Stimulated activated CD4-positive, alpha-beta T cell treated with anti-CD3 and anti-CD28 coated beads, Interleukin-1b, Interleukin-23, amount 100 ng/mL, for 1 hour (primary cell): ENCODE measurements at places on chromosomes 5 and 9.

- no peak for DNase-seq
These were observed 32.1 kb upstream of the PDCL start for GRCh38 chr9:122860319-122861142.

DNA sequence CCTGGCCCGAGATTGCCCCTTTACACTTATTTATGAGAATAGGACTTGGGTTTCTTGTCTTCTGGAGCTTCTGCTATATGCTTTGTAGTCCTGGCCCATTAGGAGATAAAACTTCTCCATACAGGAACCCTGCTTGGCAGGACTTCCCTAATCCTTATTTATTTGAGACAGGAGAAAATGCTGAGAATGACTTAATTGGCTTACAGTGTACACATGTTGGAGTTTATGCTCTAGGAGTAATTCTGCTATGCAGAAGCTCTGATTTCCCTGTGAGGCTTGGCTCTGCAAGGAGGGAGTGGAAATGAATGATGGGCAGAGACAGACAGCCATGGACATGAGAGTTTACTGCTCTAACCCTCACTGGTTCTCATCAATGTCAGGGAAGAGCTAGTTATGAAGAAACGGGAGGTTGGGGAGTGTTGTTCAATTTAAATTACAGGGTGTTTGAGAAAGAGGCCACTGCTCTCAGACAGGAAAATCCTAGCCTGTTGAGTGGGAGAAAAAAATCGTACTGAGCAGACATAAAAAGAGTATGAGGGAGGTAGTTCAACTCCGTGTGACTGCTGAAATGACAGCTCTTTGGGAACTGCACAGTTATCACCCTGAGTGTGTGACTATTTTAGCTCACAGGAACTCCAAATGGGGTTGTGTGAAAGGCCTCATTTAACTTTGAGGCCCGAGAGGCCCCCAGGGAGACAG is 37.5 kb downstream of the ACTBL2 start:
- DNase-seq: no peak

DNA sequence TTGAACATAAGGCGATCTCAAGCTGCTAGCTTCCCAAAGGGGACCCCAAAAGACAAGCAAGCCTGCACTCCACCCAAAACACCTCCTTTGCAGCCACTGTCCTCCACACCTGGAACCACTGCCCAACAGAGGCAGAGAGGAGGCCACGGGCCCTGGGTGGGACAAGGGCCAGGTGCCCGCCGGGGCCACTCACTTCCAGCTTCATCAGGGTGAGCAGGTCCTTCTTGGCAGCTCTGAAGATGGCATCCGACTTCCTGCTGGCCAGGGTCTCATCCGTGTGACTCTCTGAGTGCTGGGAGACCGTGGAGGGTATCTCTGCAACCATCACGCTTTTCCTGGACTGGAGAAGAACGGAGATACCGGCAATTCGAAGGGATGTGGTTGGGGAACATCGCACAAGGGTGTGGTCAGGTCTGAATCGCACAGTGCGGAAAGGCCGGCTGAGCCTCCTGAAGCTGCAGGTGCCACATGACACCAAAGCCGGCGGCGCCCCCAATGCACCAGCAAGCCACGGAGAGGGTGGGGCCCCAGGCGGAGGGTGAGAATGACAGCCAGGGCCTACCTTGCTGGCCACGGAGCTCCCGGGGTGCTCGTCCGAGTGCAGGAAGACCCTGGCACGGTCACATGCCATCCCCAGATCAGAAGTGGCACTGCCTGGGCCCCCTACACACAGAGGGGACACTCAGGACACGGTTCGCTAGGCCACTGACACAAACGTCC is 44.6 kb downstream of the PNPLA7 start:
- no peak for DNase-seq

- no peak for DNase-seq
These were observed 22.9 kb downstream of the C5orf15 start for GRCh38 chr5:133945568-133945967.

GRCh38 chr5:145825751-145826180 is 9.4 kb downstream of the PRELID2 start:
- DNase-seq: no peak

DNA sequence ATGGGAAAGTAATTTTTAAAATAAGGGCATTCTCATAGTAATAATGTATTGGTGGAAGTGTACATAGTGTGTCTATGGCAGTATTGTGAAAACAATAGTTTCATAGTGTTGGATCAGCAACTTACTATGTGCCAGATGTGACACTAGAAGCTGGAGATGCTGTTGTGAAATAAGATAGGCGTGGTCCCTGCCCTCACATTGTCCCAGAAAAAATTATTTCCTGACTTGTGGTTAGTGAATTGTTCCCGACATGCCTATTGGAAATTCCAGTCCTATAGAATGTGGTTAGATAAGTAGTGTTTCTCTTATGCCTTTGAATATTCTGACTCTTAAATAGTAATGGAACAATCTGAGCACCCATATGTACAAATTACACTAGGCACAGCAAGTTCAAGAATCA is 55.3 kb upstream of the MTAP start:
- DNase-seq: no peak
